Thymus (tissue), 14 donors: ENCODE measurements at places on chromosomes 3 and 15. TPM values are rescaled to one million over a fixed set of nuclear protein-coding genes. Genes with fewer than 3 reads are reported as not detected.
A peak's percentile ranks its signal among the peaks of the same experiment; 100 is the strongest.

CFAP161 gene
- 0.24 TPM for total RNA-seq

DNA sequence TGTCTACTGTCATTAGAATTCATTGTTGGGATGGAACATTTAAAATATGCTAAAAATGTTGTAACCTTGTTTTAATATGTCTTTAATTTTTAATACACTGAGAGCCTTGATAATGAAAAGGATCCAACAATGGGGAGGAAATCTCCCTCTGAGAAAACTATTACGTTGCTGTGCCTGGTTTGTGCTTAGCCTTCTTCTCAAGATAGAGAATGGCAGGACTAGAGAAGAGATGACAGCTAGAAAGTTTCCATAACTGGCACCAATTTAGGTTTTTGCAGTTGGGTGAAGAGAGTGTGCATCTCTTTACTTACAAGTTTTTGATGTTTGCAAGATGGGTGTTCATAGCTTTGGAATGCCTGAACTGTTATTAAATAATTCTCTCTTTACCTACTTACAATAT lies 42.6 kb upstream of the NANOGP8 start:
- H3K36me3 ChIP-seq = no peaks in the 10 kb centered on the region
- no peak overlapping the region for H3K27ac ChIP-seq
- no peaks in the 10 kb centered on the region for H3K4me1 ChIP-seq
- no peaks in the 10 kb centered on the region for H3K27me3 ChIP-seq

DNA sequence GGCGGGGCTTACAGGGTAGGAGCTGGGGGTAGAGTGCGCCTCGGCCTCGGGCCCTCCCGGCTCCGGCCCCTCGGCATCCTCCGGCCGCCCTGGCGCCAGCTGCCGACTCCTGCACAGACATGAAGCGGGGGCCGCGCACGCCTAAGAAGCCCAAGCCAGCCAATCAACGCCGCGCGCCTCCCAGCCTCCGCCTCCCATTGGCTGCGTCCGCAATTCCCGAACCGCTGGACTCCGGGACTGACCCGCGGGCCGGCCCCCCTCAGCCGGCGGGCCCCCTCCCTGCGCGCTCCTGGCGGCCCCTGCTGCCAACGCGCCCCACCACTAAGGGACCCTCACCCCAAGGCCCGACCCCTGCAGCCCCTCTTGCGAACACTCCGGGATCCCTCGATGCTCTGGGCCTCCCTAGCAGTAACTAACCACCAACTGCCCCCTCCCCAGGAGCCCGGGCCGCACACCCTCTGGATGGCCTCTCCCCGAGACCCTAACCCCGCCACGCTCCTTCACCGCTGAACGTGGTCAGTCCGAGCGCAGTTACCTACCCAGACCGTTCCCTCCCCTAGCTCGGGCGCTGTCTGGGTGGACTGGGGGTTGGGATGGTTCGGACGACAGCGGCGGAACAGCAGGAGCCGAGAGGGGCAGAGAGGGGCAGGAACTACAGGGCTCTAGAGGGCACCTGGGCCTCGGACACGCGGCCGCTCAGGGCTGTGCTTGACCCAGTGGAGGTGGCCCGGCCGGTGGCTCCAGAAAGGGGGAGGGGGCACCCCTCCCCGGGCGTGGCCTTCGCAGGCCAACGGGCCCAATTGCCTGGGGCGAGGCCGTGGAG lies 5.0 kb downstream of the GATA2 start:
- peak overlapping the region; percentile 20 for H3K4me3 ChIP-seq
- no peak for DNase-seq
- peaks cover 89% of the 10 kb centered on the region for H3K27me3 ChIP-seq
- H3K36me3 ChIP-seq = no peaks in the 10 kb centered on the region
- H3K27ac ChIP-seq = no peak overlapping the region

IL17RB gene
- total RNA-seq = 0.80 TPM

- H3K4me3 ChIP-seq = no peak overlapping the region
- H3K27ac ChIP-seq = no peak overlapping the region
- peaks cover 8% of the 10 kb centered on the region for H3K4me1 ChIP-seq
- DNase-seq = no peak
- no peaks in the 10 kb centered on the region for H3K27me3 ChIP-seq
Measured at GRCh38 chr3:195125646-195126045, 145.3 kb downstream of the XXYLT1 start.

NECTIN3 gene
- 8.9 TPM for total RNA-seq

KNG1 gene
- total RNA-seq = 0.14 TPM

GRCh38 chr3:30156586-30157498 lies 449.6 kb upstream of the TGFBR2 start:
- no peak overlapping the region for H3K4me3 ChIP-seq
- no peak for DNase-seq
- no peaks in the 10 kb centered on the region for H3K27me3 ChIP-seq
- H3K27ac ChIP-seq = no peak overlapping the region
- H3K4me1 ChIP-seq = no peaks in the 10 kb centered on the region

GRCh38 chr3:41881233-41881821 lies 80.6 kb downstream of the ULK4 start:
- no peak overlapping the region for H3K27ac ChIP-seq
- DNase-seq = peak; percentile 16
- no peak overlapping the region for H3K4me3 ChIP-seq
- H3K4me1 ChIP-seq = no peaks in the 10 kb centered on the region
- H3K36me3 ChIP-seq = no peaks in the 10 kb centered on the region
- H3K27me3 ChIP-seq = no peaks in the 10 kb centered on the region

DNA sequence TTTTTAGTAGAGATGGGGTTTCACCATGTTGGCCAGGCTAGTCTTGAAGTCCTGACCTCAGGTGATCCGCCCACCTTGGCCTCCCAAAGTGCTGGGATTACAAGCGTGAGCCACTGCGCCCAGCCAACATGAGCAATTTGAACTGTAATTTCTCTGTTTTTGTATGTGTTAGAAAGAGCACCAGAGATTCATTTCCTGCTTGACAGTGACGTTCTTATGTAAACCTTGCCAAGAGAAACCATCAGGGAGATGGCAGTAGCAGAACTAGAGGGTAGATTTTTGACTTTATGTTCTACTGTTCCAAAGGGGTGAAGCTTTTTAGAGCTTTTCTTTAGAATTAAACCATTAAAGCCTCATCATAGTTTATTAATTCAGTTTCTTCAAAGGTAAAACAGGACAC lies 148.1 kb upstream of the UMPS start:
- DNase-seq = no peak
- H3K4me1 ChIP-seq = peaks cover 6% of the 10 kb centered on the region
- H3K27ac ChIP-seq = no peak overlapping the region
- H3K4me3 ChIP-seq = no peak overlapping the region
- peaks cover 46% of the 10 kb centered on the region for H3K27me3 ChIP-seq

- H3K36me3 ChIP-seq = no peaks in the 10 kb centered on the region
- H3K27ac ChIP-seq = no peak overlapping the region
- H3K4me3 ChIP-seq = no peak overlapping the region
- DNase-seq = no peak
- no peaks in the 10 kb centered on the region for H3K27me3 ChIP-seq
Measured at GRCh38 chr3:27358372-27358771, 10.8 kb downstream of the NEK10 start.

TMCO5A gene
- not detected for total RNA-seq

DNA sequence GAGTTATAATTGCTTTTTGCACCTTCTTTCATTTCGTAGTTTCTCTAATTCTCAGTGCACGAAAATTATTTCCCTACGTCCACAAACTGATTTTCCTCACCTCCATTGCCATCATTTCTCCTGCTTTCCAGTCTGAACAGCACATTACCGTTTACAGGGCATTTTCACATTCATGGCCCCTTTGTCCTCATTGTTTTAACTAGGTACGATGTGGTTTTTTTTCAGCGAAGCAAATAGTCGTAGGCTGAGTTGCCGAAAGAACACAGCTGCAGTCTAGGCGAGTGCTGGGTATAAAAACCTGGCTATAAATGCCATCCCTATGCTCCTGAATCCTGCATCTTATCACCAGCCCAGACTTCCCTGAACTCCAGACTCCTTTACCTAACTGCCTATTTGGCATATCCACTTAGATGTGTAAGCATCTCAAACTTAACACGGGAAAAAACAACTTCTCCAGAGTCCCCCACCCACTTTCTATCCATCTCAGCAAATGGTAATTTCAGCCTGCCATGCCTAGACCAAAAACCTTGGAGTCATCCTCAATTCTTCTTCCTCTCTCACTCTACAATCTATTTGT lies 691 bp upstream of the FSIP1 start:
- peak overlapping the region; percentile 60 for H3K4me3 ChIP-seq
- H3K36me3 ChIP-seq = no peaks in the 10 kb centered on the region
- no peak overlapping the region for H3K27ac ChIP-seq

GRCh38 chr3:168517249-168518071 lies 421.7 kb upstream of the GOLIM4 start:
- no peaks in the 10 kb centered on the region for H3K4me1 ChIP-seq
- DNase-seq = no peak
- H3K27ac ChIP-seq = no peak overlapping the region
- no peaks in the 10 kb centered on the region for H3K27me3 ChIP-seq
- no peaks in the 10 kb centered on the region for H3K36me3 ChIP-seq

DNA sequence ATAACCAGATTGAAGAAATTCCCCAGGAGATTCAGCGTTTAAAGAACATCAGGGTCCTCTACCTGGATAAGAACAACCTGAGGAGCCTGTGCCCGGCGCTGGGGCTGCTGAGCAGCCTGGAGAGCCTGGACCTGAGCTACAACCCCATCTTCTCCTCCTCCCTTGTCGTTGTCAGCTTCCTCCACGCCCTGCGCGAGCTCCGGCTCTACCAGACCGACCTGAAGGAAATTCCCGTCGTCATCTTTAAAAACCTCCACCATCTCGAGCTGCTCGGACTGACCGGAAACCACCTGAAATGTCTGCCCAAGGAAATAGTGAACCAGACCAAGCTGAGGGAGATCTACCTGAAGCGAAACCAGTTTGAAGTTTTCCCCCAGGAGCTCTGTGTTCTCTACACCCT lies 9.4 kb upstream of the LRRC34 start:
- H3K27ac ChIP-seq = no peak overlapping the region
- H3K27me3 ChIP-seq = no peaks in the 10 kb centered on the region
- DNase-seq = no peak
- H3K4me3 ChIP-seq = no peak overlapping the region

SLC6A1 gene
- 5.3 TPM for total RNA-seq

GRCh38 chr3:75332794-75333193 lies 331.3 kb upstream of the FRG2C start:
- no peaks in the 10 kb centered on the region for H3K36me3 ChIP-seq
- no peaks in the 10 kb centered on the region for H3K4me1 ChIP-seq
- H3K27ac ChIP-seq = no peak overlapping the region

SPINT1 gene
- 9.2 TPM for total RNA-seq

MYEF2 gene
- total RNA-seq = 11.8 TPM

POLQ gene
- total RNA-seq = 7.9 TPM

SLCO3A1 gene
- 1.6 TPM for total RNA-seq

ZBED2 gene
- 52.2 TPM for total RNA-seq

GUCA1C gene
- total RNA-seq = not detected

DNA sequence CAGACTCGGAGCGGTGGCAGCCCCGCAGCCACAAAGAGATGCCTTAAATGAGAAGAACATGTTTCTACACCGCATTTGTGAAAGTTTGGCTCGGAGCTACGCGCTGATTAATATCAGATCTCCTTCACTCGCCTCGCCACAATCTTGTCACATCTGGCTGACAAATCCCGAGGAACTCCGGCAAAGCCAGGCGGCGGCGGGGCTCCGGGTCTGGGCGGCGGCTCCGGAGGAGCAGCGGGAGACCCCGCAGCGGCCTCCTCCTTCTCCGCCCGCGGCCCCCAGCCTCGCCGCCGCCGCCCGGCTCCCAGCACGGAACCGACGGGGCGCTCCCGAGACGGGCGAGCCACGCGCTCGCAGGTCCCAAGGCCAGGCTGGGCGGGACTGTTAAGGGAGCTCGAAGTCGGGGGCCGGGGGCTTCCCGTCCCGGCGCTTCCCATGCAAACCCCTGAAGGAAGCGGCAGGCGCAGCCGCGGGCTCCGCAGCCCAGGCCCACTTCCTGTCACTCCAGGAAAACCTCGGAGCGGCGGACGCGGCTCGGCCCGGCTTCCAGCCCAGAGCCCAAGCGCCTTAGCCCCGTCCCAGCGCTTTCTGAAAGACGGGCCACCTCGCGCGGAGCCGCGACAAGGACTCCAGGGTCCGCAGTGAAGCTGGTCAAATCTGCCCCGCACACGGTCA lies 1.2 kb downstream of the BNC1 start:
- H3K36me3 ChIP-seq = no peaks in the 10 kb centered on the region
- H3K27me3 ChIP-seq = peaks cover 54% of the 10 kb centered on the region
- no peaks in the 10 kb centered on the region for H3K4me1 ChIP-seq
- H3K4me3 ChIP-seq = peak overlapping the region; percentile 14

- H3K36me3 ChIP-seq = no peaks in the 10 kb centered on the region
- H3K4me1 ChIP-seq = no peaks in the 10 kb centered on the region
- no peak overlapping the region for H3K4me3 ChIP-seq
- DNase-seq = no peak
- H3K27me3 ChIP-seq = no peaks in the 10 kb centered on the region
- no peak overlapping the region for H3K27ac ChIP-seq
Measured at GRCh38 chr3:165210132-165210531, 13.9 kb upstream of the SLITRK3 start.

DNA sequence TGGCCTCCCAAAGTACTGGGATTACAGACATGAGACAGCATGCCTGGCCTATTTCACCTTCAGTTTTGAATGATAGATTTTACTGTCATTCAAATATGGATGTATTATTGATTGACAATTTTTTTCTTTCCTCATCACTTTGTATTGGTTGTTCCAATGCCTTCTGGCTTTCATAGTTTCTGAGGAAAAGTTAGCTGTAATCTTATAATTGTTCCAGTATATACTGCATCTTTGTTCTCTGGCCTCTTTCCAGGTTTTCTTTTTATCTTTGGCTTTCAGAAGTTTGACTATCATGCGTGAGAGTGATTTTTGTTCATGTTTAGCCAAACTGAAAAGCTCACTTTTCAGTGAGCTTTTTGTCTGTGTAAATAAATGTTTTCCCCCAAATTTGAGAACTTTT lies 157.1 kb downstream of the RSRC1 start:
- H3K27me3 ChIP-seq = no peaks in the 10 kb centered on the region
- DNase-seq = no peak
- H3K4me3 ChIP-seq = no peak overlapping the region
- H3K27ac ChIP-seq = no peak overlapping the region
- no peaks in the 10 kb centered on the region for H3K36me3 ChIP-seq

DNA sequence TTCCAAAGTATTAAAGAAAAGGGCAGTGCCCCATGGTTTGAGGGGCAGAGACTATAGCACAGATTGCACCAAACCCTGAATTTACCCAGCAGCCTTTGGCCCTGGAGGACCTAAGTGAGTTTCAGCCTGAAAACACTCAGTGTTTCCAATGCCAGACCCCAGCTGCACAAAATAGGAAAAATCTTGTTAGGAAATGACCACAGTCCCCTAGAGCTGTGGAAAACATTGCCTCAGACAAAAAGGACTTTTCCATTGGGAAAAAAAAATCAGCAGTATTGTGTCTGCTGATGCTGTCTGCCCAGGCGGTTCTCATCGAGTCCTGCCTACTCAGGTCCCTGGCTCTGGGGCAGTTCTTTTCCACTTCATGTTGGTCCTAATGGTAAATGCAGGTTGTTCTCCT lies 121.7 kb upstream of the DLG1 start:
- no peak for DNase-seq
- no peak overlapping the region for H3K27ac ChIP-seq
- H3K27me3 ChIP-seq = no peaks in the 10 kb centered on the region

DNA sequence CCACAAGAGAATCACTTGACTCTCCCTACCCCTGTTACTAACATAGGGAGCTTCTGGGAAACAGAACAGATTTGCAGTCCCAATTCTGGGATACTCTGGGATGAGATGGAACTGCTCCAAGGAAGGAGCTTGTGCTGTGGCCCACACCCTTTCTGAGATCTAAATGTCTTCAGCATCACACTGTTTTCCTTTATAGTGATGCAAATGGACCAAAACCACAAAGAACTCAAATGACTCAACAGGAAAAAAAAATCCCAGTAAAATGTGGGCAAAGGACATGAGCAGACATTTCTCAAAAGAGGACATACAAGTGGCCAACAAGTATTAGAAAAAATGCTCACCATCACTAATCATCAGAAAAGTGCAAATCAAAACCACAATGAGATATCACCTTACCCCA lies 155.6 kb downstream of the NECTIN3 start:
- no peak for DNase-seq
- no peak overlapping the region for H3K27ac ChIP-seq
- H3K27me3 ChIP-seq = no peaks in the 10 kb centered on the region
- no peaks in the 10 kb centered on the region for H3K36me3 ChIP-seq
- H3K4me1 ChIP-seq = no peaks in the 10 kb centered on the region
